ENCODE measurements at places on chromosomes 16 and 17.
A peak's percentile ranks its signal among the peaks of the same experiment; 100 is the strongest.

DNA sequence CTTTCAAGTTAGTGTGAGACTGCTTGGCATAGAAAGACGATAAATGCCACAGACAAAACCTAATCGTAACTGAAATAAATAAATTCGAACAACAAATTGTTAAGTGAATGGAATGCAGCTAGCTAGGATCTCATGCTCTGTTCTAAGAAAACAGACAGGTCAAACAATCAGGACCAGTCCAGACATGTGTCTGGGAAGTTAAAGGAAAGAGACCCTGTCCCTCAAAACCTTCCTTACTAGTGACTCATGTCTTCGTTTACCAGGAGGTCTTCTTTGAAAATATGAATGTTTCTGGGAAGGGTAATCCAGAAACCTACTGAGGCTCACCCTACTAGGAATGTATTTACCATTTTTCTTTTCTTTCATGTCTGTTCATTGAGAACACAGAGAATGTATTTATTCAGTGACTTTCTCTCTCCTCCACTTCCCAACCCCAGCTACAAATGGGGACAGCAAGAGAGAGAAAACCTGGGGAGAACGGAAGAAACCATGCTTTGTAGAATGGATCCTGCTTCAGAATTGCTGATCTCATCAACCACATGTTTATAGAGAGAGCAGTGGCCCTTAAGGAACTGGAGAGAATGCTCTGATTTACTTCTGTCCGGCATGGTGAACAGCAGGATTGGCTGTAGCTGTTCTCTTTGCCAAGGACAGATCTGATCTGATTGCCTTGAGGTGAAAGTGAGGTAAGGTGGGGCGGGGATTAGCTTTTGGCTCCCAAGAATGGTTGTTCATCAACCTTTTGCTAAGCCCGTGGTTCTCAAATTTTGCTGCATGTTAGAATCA lies 39.4 kb upstream of the DHX8 start:
- DNase-seq: no peak

GRCh38 chr16:30184096-30184890 lies 891 bp downstream of the CORO1A start:
- peak; percentile 14 for DNase-seq

DNA sequence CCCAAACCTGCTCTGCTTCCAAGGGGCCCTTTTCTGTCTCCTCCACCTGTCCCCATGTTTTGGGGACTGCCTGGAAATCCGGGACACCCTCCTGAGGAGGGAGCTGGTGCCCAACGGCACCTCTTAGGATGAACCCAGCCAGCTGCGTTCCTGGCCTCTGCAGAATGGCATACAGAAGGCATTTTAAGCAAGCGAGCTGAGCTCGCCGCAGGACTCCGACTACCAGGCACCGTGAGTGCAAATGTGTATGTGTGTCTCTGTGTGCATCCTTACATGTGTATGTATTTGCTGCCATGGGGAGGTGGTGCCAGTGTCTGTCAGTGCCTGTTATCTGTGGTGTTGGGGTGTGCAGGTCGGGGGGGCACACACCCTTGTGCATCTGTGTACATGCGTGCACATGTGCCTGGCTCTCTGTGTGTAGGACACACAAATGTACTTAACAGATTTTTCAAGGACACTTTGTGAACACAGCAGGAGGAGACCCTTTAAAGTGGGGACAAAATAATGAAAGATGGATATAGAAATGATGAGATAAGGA lies 39.3 kb downstream of the ABAT start:
- DNase-seq: no peak

DNA sequence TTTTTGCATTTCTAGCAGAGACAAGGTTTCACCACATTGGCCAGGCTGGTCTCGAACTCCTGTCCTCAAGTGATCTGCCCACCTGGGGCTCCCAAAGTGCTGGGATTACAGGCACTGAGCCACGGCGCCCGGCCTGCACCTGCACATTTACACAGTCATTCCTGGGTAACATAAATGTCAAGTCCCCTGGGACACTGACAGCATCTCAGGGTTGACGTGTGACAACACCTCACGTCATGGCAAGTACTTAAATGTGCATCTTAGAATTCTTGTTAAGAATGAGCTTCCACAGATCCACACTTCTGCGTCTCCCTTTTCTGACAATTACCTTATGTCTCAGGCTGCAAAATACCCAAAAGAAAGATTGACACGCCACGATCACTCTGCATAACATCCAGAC lies 80.5 kb downstream of the ABR start:
- no peak for DNase-seq

GRCh38 chr16:15418206-15418605 lies 16.2 kb upstream of the BMERB1 start:
- no peak for DNase-seq

GRCh38 chr16:10297341-10298006 lies 88.4 kb upstream of the ATF7IP2 start:
- DNase-seq: no peak

DNA sequence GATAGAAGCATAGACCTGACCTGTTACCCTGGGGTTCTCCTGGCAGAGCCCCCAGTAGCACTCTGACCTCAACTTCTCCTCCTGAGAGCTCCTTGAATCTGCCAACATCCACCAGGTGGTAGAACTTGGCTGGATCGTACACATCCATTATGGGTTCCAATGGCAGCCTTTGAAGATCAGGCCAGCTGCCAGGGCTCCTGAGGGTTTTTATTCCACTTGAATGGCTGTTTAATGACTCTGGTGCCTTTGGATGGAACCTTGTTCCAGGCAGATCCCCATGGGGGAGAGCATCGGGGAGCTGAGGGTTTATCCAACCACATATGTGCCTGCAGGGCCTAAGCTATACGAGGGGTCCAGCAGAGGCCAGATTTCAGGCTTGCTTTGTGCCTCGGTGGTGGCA lies 47.1 kb upstream of the CLEC19A start:
- DNase-seq: peak; percentile 89

GRCh38 chr17:38674014-38674748 lies 576 bp downstream of the EPOP start:
- no peak for DNase-seq

DNA sequence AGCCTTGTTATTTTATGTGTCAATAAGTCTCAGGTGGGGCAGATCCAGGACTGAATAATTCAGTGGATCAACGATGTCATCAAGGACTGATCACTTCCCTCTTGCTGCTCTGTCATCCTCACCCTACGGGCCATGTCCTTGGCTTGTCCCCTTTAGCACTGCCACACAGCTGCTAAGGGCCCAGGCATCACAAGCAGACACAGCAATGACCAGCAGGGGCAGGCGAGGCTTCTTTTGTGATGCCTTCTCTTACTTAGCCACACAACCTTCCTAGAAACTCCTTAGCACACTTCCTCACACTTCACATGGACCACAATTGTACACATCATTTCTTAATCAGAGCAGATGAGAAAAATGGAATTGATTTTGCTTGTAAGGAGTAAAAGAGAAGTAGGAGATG lies 356.3 kb upstream of the SOX9 start:
- DNase-seq: no peak

DNA sequence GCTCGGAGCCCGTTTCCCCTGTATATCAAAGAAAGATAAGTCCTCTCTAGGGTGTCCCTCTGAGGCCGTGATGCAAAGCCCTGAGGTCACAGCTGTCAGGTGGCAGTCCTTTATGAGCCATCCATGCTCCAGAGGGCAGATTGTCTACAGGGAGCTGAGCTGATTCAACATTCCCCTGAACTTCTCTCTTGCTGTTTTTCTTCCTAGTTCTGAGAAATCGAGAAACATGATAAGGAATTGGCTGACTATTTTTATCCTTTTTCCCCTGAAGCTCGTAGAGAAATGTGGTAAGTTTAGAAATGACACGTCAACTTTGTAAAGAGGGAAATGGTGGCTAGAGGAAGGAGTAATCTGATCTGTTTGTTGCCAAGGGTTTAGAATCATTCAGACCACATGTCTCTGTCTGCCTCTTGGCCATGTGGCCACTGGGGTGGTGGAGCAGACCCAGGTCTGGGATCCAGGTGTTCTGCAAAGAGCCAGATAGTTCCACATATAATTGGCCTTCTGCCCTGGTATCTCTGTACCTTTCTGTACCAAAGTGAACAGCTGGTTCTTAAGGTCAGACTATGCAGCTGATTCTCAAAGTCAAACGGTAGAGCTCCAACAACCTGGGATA lies 3.5 kb downstream of the CTNS start:
- peak; percentile 23 for DNase-seq

DNA sequence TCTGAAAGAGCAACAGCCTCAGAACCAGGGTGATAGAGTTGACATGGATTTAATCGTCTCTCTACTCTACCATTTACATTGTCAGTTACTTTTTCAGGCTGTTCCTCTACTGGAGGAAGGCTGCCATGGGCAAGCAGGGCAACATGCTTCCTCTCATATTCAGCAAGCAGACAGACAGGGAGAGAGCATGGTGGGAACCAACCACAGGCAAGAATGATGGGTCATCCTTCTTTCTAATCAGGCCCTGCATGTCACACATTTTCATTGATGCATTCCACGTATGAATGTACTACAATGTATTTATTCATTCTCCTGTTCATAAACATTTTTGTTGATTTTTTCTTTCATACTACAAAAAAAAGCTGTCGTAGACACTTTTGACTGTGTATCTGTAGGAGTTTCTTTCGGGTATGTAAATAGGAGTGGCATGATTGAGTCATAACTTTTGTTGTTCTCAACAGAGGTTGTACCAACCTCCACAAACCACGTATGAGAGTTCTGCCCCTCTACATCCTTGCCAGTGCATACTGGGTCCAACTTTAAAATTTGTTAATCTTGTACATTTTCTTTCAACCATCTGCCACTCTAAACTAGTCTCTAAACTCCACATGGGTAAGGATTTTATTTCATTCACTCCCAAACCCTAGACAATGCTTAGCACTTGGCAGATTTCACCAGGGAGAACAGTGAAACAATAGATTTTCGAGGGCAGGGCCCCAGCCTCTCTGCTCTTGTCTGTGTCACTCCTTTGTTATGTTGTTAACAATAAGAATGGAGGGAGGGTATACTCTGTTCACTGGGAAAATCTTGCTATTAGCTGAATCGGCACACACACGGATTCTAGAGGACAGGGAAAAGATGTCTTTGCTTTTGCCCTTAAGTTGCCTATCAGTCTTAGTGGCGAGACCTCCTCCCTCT lies 58.7 kb downstream of the CMC2 start:
- DNase-seq: no peak

DNA sequence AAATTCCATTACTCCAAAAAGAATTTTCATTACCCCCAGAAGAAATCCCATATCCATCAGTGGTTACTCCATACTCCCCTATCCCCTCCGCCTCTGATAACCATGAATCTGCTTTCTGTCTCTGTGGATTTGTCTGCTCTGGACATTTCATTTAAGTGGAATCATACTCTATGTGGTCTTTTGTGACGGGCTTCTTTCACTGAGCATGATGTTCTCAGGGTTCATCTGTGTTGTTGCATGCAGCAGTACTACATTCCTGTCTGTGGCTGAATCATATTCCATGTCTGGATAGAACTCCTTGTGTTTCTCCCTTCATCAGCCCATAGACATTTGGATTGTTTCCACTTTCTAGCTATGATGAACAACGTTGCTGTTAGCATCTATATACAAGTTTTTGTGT lies 59.5 kb upstream of the IRX3 start:
- no peak for DNase-seq

GRCh38 chr16:57618296-57619132 lies 9.9 kb upstream of the ADGRG1 start:
- no peak for DNase-seq

DNA sequence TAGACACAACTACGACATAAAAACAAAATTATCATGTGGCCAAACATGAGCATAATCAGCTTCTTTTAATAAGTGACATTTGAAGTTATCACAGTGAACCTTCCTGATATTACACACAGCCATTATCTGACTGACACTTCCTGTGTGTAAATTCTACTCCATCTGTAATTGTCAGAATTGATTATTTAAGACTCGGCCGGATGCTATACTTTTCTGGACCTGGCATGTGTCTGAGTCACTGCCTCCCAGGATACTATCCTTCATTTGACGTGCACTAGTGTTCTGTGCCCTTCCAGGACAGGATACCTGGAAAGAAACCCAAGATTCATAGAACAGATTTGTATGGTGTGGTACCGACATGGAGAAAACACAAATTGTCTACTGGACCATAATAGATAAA lies 242.0 kb downstream of the HS3ST3A1 start:
- DNase-seq: no peak

- no peak for DNase-seq
Measured at GRCh38 chr17:36493956-36494355, 7.5 kb downstream of the ZNHIT3 start.

DNA sequence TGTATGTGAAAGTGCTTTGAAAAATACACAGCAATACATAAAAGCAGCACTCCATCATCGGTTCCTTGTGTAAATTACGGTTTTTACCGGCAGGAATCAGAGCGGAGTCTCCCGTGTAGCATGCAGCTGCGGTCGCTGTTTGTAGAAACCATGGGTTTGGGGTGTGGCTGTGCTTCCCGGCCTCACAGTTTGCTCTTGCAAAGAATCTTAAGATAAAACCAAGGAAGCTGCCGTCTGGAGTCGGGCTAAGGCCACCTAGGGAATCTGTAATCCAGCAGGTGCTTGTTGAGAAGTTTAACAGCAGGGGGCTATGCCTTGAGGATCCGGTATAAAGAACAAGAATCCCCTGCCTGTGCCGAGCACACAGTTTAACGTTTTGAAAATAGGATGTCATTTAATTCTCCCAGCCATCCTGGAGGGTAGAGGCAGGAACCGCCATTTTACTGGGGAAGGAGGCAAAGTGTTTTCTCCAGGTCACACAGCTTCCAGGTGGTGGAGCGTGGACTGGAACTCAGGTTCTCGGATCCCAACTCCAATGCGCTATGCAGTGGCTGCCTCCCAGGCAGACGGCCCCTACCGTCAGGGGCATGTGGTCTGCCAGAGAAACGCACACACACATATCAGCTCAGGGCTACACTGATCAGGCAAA lies 6.0 kb upstream of the TLCD3A start:
- DNase-seq: no peak

GRCh38 chr16:14606102-14606501 lies 24.0 kb downstream of the PARN start:
- DNase-seq: no peak

All from NCI-H2171 treated with DMSO at 0.1 percent for 48 hours (cell line).